ENCODE measurements at places on chromosomes 5 and 9. TPM values are rescaled to one million over a fixed set of nuclear protein-coding genes. Genes with fewer than 3 reads are reported as not detected.

DNA sequence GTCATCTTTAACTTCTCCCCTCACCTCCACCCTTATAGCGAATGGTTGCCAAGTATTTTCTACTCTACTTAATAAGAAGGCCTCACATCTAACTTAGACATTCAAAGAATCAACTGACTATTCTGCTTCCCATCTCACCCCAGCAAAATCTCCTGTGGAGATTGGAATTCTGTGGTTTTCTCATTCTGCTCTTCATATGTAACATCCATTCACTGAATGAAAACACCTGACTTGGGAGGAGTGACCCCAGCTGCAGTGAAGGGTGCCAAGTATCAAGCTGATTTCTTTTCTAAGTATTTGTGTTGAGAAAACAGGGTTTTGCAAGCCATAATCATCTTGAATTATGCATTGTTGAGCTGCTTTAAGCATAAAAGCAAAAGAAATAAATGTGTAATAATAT, 42.5 kb upstream of the TAF1L start:
- DNase-seq, result no peak
- H3K4me1 ChIP-seq, result no peaks in the 10 kb centered on the region
- H3K36me3 ChIP-seq, result no peaks in the 10 kb centered on the region
- no peak overlapping the region for H3K27ac ChIP-seq
- H3K27me3 ChIP-seq, result no peaks in the 10 kb centered on the region
- H3K4me3 ChIP-seq, result no peak overlapping the region

- H3K36me3 ChIP-seq, result no peaks in the 10 kb centered on the region
- H3K4me1 ChIP-seq, result no peaks in the 10 kb centered on the region
- no peaks in the 10 kb centered on the region for H3K27me3 ChIP-seq
- no peak overlapping the region for H3K4me3 ChIP-seq
- no peak overlapping the region for H3K27ac ChIP-seq
These were observed 168.6 kb downstream of the CFAP90 start for GRCh38 chr5:7682379-7682778.

DNA sequence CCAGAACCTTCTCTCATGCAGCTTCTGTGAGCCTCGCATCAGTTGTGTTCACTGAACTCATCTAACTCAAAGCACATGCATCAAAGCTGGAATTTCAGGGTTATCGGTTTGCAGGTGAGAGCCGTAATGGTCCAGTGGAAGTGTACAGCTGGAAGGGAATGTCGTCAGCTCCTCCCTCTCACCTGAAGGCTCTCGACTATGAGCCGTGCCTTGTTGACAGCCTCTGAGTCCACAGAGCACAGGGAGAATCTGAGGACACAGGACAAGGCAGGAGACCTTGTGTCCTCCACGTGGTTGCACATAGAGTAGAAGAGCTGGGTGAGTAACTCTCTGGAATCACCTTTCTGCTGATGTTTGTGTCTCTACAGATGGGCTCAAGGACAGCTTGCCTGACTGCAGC, 38.8 kb downstream of the PROP1 start:
- no peak overlapping the region for H3K27ac ChIP-seq
- no peak for DNase-seq
- no peaks in the 10 kb centered on the region for H3K36me3 ChIP-seq
- no peaks in the 10 kb centered on the region for H3K27me3 ChIP-seq

DNA sequence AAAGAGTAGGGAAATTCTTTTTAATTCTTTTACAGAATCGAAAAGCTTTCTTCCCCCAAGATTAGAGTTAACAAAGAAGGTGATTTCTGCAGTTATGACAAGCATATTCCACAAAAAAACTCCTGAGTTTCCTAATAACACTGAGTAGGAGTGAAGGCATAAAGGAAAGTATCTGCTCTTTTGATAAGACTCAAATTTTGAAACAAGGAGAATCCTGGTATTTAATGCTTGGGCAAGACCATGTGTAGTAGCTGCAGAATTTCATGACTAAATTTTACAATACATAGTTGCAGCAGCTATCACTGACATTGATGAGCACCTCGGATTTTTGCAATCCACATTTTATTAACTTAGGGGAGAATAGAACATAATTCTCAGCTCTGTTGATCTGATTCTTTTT, 92.6 kb downstream of the MARCHF3 start:
- H3K4me1 ChIP-seq, result peaks cover 28% of the 10 kb centered on the region
- H3K27ac ChIP-seq, result no peak overlapping the region
- H3K27me3 ChIP-seq, result no peaks in the 10 kb centered on the region

DNA sequence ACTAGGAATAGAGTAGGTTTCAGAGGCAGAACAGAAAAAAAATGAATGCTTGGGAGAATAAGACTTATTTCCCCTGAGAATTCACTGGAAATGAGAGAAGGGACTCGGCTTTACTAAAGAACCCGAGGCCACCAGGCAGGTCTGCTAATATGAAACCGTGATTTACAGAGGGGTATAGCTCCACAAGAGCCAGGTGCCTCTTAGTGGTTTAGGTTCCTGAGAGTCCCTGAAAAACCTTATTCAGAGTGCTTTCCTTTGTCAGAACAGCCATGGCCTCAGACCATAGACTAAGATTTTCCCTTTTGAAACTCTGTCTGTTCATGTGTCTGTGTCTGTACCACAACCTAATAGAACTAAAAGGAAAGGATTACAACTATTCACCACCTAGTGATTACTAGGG, 35.9 kb upstream of the PUM3 start:
- H3K4me3 ChIP-seq, result no peak overlapping the region
- no peak overlapping the region for H3K27ac ChIP-seq
- H3K36me3 ChIP-seq, result no peaks in the 10 kb centered on the region
- no peaks in the 10 kb centered on the region for H3K4me1 ChIP-seq
- peaks cover 45% of the 10 kb centered on the region for H3K27me3 ChIP-seq
- DNase-seq, result no peak

GRCh38 chr9:74577956-74578355, 80.8 kb downstream of the RORB start:
- H3K27me3 ChIP-seq, result no peaks in the 10 kb centered on the region
- H3K36me3 ChIP-seq, result no peaks in the 10 kb centered on the region
- H3K4me3 ChIP-seq, result no peak overlapping the region
- no peak overlapping the region for H3K27ac ChIP-seq

Gene INVS
- 2.5 TPM for polyA plus RNA-seq

Gene SEMA5A
- polyA plus RNA-seq, result 4.7 TPM

- no peak overlapping the region for H3K27ac ChIP-seq
- no peak overlapping the region for H3K4me3 ChIP-seq
- DNase-seq, result no peak
- no peaks in the 10 kb centered on the region for H3K27me3 ChIP-seq
- H3K36me3 ChIP-seq, result no peaks in the 10 kb centered on the region
- no peaks in the 10 kb centered on the region for H3K4me1 ChIP-seq
These were observed 1.4 kb upstream of the SUSD1 start for GRCh38 chr9:112176524-112176923.

GRCh38 chr5:3220201-3220600, 375.4 kb upstream of the IRX1 start:
- H3K4me1 ChIP-seq, result no peaks in the 10 kb centered on the region
- DNase-seq, result peak; percentile 1
- H3K4me3 ChIP-seq, result no peak overlapping the region

DNA sequence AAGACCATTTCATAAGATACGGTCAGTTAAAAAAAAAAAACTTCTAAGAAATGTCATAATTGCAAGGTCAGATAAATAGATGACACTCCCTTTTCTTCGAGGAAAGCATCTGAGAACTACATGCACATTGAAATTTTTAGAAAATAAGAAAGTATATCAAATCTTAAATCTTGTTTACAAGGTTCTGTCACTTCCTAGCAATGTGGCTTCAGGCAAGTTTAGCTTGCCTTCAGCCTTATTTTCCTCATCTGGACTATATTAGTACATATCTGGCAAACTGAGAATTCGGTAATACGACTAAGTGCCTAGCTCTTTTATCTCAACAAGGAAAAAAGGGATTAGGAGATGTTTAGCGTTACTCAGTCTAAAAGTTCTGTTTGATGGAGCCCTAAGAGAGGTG, 32.5 kb upstream of the OR2K2 start:
- H3K4me1 ChIP-seq, result no peaks in the 10 kb centered on the region
- peaks cover 70% of the 10 kb centered on the region for H3K36me3 ChIP-seq
- H3K27me3 ChIP-seq, result no peaks in the 10 kb centered on the region
- H3K4me3 ChIP-seq, result no peak overlapping the region
- no peak overlapping the region for H3K27ac ChIP-seq
- DNase-seq, result no peak

DNA sequence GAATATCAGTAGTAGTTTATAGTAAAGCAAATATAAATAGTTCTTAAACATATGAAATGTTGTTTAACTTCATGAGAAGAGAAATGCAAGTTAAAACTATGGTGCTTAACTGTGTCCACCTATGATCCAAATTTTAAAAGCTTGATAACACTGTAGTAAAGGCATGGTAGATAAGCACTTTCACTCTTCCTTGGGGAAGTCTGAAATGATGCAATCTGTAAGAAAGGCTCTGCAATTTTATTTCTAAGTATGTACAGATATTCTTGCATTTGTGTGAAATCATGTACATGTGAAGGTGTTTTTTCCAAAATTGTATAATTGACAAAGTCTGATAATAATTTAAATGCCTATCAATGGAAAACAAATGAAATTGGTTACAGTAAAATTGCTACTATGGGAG, 66.9 kb downstream of the SYK start:
- DNase-seq, result no peak
- no peaks in the 10 kb centered on the region for H3K27me3 ChIP-seq
- H3K27ac ChIP-seq, result no peak overlapping the region
- H3K4me1 ChIP-seq, result peaks cover 3% of the 10 kb centered on the region

DNA sequence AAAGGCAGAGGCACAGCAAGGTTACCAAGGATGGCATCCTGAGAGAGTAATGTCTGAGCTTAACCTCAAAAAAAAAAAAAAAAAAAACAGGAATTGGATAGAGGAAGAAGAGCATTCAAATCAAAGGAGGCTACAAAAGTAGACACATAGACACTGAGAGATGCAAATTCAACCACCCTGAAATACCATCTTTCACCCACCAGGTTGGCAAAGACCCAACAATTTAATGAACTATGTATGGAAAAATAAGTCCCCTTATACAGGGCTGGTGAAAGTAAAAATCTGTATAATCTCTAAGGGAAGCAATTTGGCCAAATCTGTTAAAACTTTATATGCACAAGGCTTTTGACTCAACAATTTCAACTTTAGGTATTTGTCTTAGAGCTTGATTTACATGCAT, 4.9 kb downstream of the NADK2 start:
- H3K4me1 ChIP-seq, result peaks cover 34% of the 10 kb centered on the region
- no peaks in the 10 kb centered on the region for H3K27me3 ChIP-seq
- DNase-seq, result no peak
- H3K4me3 ChIP-seq, result no peak overlapping the region
- no peaks in the 10 kb centered on the region for H3K36me3 ChIP-seq

DNA sequence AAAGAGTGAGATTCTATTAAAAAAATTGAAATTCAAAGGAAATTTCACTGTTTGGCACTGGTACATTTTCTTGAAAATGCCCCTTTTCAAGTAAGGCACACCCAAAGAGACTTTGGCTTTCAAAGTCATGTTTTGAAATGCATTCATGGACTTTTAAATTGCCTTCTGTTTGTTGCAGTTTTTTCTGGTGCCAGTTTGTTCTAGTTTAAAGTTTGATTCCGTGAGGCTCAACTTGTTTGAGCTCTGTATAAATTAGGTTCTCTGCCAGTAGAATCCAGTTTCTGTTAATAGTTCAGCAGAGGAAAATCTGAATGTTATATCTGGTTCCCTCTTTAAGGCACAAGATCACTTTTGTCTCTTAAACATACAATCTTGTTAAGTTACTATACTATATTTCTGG, 16.4 kb downstream of the ATP6V0E1 start:
- H3K27ac ChIP-seq, result no peak overlapping the region
- H3K4me1 ChIP-seq, result peaks cover 32% of the 10 kb centered on the region
- DNase-seq, result no peak
- no peak overlapping the region for H3K4me3 ChIP-seq

Data from heart left ventricle (tissue), 16 donors.